ENCODE measurements at places on chromosomes 7 and 10.

GRCh38 chr10:8975535-8975934 lies 921.0 kb downstream of the GATA3 start:
- DNase-seq = no peak

- DNase-seq = no peak
Observed at GRCh38 chr7:92415225-92415624, 32.1 kb upstream of the GATAD1 start.

DNA sequence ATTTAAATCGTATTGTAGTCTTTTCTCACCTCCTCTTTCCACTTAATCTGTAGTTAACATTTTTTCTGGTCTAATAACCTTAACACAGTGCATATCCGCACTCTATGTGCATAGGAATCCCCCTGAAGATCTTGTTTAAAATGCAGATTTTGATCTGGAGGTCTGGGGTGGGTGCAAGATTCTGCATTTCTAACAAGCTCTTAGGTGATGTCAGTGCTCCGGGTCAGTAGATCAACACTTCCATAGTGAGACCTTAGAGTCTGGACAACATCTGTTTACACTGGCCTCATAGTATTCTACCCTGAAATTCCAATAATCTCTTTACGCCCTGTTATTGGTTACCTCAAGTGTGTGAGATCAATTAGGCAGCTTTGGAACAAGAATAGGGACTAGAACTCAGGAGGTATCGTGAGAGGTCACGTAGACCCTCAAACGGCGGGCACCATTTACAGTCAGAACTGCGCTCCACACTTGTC lies 434 bp upstream of the PLEKHA8 start:
- DNase-seq = no peak

GRCh38 chr10:103254538-103255325 lies 9.0 kb downstream of the RPEL1 start:
- no peak for DNase-seq

DNA sequence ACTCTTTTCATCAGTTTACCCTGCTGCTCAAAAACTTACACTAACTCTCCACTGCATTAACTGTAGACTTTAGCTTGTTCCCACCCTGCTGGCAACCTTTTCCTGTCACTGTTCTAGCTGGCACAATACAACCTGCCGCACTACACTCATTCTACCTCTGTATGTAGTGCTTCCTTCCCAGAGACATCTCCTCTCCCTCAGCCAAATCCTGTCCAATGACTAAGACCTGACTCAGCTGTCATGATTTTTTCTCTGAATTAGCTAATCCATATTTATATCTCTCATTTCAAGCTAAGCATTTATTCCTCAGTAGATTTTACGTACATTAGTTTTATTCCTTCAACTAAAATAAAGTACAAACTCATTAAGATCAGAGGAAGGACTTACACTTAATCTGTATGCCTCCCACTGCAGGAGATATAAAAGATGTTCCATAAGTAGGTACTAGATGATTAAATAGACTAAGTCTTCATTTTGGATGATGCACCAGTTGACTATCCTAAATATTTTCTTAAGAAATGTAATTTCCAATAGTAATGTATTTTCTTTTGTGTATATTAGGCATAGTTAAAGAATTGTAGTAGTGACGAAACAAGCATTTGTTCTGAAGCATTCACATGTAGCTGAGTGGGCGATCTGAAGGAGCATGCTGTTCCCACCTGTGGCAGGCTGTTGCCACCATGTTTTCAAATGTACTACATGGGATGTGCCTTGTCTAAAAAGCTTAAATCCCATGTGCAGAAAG lies 189.1 kb downstream of the SKAP2 start:
- DNase-seq = peak; percentile 32

DNA sequence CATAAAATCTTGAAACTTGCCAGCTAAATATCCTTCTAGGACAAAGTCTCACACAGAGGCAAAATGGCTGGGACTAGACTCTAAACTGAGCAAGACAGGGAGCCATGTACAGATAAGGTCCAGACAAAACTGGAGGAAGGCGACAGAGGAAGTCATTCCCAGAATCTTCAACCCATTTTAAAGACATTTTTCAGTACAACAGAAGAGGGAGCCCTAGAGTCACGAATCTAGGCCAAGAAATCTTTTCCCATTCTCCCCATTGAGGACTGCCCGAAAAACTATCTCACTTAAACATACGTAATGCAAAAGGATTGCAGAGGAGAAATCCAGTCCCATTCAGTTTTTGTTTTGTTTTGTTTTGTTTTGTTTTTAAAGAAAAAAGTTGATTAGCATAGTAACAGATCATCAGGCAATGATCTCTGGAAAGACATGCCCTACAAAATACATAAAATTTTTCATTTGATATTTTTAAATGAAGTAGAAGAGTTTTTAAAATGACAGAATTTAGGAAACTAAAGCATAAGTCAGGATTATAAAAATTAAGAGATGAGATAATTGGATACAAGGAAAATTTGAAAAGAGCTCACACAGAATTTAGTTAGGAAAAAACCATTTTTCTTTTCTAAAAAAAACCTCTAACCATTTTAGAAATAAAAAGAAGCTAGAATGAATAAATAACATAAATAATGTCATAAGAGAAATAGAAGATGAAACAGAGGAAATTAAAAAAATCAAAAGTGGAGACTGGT lies 16.9 kb upstream of the PRF1 start:
- peak; percentile 36 for DNase-seq

GRCh38 chr10:95814011-95814727 lies 58.2 kb downstream of the ENTPD1 start:
- DNase-seq = peak; percentile 87

- DNase-seq = no peak
Observed at GRCh38 chr10:47311193-47311931, 10.9 kb upstream of the GDF2 start.

GRCh38 chr7:4742051-4742573 lies 33.3 kb upstream of the AP5Z1 start:
- no peak for DNase-seq

- no peak for DNase-seq
Observed at GRCh38 chr7:14850039-14850438, 52.5 kb downstream of the DGKB start.

- no peak for DNase-seq
Observed at GRCh38 chr7:96708872-96709271, 774 bp downstream of the SEM1 start.

DNA sequence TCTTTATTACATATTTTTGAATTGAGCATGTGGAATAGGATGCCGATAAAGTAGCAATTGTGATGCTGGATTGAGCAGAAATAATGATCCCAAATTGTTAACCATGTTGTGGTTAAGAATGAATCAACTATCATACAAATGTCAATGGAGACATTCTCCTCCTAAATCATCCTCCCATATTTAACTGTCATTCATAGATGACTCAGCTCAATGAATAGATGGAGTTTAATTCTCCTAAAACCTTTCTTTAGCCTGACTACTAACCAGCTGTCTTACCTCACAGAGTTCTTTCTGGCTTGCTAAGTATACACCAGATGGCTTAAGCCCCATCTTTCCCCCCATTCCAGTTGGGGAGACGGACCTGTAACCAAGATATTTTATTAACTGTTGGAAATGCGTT lies 23.4 kb upstream of the NPS start:
- DNase-seq = no peak

- DNase-seq = no peak
Observed at GRCh38 chr7:76023002-76023401, 24.8 kb downstream of the STYXL1 start.

GRCh38 chr7:157540606-157541294 lies 203.9 kb downstream of the DNAJB6 start:
- no peak for DNase-seq

DNA sequence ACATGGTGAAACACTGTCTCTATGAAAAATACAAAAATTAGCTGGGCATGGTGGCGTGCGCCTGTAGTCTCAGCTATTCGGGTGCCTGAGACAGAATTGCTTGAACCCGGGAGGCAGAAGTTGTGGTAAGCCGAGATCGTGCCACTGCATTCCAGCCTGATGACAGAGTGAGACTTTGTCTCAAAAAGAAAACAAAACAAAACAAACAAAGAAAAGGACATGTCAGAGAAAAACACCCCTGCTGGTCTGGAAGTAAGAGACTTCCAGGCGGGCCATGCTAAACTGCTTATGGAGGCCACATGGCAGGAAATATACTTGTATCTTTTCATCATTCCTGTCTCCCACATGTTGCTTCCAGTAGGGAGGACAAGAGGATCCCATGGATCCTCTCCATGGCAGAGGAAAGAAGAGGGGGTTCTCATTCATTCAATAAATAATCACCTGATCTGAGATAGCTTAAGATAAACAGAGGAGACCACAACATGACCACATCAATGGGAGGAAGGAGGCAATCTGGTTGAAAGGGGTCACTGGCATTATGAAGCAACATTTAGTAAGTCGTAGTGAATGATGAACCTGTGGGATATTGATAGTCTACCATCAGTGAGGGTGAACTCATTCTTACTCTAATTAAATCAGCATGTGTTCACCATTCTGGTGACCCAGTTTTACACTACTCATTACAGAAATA lies 60.5 kb upstream of the ZNF138 start:
- DNase-seq = no peak

- no peak for DNase-seq
Observed at GRCh38 chr7:101179713-101180112, 380 bp downstream of the NAT16 start.

- DNase-seq = no peak
Observed at GRCh38 chr7:84812021-84812420, 374.8 kb downstream of the SEMA3D start.

DNA sequence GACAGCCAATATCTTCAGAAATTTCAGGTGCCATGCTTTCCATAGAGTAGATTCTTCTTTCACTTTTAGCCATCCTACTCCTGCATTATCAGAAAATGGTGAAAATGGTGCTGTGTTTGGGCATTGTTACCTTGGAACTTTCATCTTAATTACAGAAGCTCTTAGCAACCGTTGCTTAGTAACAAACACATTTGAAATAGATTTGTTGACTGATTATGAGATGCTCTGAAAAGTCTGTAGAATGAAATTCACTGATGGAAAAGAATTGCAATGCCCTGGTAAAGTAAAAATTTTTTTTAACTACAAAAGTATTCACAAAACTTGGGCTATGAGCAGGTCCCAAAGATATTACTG lies 249.3 kb upstream of the NEBL start:
- DNase-seq = no peak

- DNase-seq = no peak
Observed at GRCh38 chr10:102101152-102101551, 19.0 kb downstream of the LDB1 start.

DNA sequence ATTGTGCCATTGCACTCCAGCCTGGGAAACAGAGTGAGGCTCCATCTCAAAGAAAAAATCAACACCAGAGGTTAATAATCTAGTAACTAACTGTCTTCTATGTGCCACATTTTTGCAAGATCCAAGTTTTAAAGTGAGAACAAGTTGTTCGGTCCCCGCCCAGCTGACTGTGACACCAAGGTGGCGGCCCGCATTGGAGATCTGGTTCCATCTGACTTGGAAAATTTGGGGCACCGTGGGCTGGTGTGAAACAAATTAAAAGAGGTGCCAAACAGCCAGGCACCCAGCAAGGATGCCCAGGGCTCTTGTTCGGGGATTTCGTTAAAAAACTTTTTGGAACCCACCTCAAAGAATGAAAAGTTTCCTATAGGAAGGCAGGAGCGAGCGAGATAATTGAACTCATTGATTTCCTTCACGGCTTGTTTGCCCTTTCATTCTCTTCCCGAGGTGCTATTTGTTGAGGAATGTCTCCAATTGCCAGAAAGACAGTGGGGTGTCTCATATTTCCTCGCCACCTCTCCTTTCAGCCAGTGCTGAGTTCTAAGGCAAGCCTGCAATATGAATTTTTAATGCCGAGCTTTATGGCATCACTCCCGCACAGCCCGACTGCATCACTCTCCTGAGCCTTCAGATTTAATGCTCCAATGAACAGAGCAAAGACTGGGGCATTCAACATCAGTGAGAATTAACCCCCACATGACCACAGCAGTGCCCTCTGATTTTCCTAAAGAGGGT lies 156.9 kb upstream of the SH2B2 start:
- peak; percentile 48 for DNase-seq

DNA sequence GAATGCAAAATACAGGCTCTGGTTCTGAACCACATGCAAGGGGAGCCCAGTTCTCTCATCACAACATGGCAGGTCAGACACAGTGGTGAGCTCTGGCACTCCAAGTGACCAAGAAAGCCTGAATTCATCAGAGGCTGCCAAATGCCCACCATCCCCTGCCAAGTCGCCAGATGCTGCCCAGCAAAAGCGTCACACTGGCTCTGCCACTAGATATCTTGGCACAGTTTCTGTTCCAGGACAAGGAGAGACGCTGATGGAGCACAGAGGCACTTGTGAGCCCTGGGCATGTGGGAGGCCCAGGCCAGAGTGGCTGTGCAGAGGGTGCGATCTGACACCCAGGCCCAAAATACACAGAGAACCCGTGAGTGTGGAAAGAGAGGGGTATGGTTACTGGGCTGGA lies 57.8 kb downstream of the GAD2 start:
- no peak for DNase-seq

DNA sequence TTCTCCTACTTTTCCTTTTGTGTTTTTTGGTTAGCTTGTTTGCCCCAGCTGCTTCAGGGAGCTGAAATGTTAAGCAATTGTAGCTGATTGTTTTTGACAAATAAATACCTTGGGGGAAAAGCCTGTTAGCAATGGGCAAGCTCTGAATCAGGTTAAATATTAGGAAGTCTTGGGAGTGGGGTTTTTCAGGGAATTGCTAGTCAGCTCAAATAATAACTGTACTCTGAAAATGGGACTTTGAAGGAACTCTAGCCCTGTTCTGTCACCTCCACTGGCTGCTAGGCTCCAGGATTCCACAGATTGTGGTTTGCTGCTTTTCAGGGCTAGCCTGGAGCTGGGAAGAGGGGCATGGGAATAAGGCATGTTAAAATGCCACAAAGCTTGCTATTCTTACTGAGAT lies 39.5 kb downstream of the ADK start:
- no peak for DNase-seq

DNA sequence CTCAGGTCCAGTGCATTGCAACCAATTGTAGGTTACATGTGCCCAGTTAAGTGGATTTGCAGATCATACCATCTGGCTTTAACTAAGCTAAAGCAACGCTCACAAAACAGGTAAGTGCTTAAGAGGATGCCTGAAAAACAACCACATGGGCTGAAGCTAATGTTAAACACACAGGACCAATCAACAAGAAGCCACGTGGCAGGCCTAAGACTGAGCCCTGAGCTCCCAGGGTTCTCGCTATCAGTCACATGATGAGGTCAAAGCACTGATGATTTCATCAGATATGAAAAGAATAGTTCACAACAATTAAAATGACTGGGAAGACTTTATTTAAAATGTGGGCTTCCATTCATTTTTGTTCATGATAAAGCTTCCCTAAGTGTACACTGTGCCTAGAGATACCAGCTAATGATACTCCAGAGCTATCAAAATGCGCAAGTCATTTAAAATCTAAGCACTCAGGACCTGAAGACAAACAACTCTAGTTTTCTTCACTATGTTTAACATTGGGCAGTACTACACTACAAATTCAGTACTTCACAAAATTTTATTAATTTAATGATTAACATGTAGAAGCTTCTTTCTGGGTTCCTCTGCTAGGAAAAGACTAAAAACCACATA lies 90.6 kb downstream of the PIP4K2A start:
- no peak for DNase-seq
